ENCODE measurements at places on chromosomes 13 and 19. TPM values are rescaled to one million over a fixed set of nuclear protein-coding genes. Genes with fewer than 3 reads are reported as not detected.

DNA sequence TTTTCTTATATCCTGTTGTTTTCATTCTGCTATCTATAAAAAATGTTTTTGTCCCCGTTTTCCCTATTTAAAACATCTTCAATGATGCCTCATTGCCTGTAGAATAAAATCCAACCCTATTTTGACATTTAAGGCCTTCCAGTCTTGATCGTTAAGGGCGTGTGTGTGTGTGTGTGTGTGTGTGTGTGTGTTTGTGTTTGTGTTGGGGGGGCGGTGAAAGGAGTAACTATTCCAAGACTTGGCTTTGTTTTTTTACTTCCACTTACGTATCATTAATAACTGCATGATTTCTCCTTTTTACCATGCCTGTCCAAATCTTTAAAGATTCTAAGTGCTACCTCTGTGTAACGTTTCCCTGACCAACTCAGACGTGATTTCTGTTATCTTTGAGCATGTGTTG lies 784 bp downstream of the PIBF1 start:
- DNase-seq, result no peak

GRCh38 chr13:40878321-40878720 lies 88.9 kb downstream of the SLC25A15 start:
- no peak for DNase-seq

Gene WDR88
- not detected for total RNA-seq

DNA sequence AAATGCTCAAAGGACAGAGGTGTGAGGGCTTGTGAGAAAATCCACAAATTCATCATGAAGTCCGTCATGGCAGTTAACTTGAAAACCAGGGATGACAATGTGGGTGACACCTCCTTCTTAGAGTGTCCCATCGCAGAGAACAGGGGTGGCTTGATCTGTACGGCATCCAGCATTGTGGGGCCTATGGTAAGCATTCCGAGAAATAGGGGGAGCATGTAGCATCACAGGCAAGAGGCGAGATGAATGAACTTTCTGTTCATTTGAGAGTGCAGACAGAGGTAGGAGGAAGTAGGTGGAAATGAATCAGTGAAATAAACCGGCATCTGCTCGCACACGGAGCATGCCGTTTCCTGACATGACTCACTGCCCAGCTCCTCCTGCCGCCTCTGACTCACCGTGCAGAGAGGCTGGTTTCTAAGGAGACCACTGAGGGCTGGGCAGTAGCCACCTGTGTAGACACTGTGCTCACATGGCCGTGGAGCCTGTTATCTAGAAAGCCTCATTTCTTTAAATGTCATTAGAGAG lies 339.0 kb downstream of the RFC3 start:
- DNase-seq, result no peak

DNA sequence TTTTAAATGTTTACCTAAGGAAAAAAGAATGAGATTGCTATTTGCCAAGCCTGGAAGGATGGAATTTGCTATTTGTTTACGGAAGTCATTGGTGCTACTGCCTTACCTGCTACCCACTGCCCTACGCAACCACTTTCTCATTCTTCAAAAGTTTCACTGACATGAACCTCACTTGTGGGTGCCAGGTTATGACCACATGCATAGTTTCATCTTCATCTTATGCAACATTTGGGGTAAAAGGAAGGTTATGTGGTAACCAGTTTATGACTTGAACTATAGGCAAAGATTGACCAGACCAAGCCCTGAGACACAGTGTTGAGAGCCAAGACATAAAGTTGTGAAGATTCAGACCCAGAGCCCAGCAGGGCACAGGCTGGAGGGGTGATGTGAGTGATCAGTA lies 142.5 kb downstream of the LACC1 start:
- DNase-seq, result no peak

GRCh38 chr13:71493189-71493588 lies 373.8 kb downstream of the DACH1 start:
- no peak for DNase-seq

- no peak for DNase-seq
These were observed 7.7 kb downstream of the N4BP2L2 start for GRCh38 chr13:32530841-32531253.

DNA sequence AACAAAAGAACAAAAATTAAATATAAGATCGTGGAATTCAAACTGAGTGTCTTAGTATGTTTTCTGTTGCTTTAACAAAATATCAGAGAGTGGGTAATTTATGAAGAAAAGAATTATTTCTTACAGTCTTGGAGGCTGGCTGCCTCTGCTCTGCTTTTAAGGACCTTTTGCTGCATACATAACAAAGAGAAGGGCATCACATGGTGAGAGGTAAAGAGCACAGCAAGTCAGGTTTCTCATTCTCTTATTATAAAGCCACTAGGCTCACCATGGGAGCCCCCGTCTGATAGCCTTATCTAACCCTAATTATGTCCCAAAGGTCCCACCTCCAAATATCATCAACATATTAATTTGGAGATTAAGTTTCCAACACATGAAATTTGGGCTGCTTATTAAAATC lies 231.3 kb downstream of the SLITRK6 start:
- DNase-seq, result no peak

Gene OXGR1
- not detected for total RNA-seq

Gene BLOC1S3
- total RNA-seq, result 6.5 TPM

DNA sequence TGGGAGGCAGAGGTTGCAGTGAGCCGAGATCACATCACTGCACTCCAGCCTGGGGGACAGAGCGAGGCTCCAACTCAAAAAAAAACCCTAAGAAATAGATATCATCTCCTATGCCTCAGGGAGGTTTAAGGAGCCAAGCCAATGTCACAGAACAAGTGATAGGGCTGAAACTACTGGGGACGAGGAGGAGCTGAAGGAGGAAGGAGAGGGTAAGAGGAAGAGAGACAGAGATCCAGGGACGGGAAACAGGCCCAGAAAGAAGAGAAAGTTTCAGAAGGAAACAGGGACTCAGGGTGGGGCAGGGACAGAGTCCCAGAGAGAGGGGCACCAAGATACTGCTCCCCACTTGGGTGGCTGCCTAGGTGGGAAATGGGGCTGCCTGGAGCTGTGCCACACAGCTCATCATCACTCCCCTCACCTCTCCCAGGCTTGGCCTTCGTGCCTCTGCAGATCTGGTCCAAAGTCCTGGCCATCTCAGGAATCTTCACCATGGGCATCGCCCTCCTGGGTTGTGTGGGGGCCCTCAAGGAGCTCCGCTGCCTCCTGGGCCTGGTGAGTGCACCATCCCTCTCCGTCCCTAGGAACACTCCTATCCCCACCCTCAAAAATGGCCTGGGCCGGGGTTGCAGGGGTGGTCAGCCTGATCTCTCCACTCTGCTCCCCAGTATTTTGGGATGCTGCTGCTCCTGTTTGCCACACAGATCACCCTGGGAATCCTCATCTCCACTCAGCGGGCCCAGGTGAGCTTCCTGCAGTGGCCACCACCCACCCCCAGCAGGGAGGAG lies 1.5 kb downstream of the CD37 start:
- DNase-seq, result peak; percentile 44

DNA sequence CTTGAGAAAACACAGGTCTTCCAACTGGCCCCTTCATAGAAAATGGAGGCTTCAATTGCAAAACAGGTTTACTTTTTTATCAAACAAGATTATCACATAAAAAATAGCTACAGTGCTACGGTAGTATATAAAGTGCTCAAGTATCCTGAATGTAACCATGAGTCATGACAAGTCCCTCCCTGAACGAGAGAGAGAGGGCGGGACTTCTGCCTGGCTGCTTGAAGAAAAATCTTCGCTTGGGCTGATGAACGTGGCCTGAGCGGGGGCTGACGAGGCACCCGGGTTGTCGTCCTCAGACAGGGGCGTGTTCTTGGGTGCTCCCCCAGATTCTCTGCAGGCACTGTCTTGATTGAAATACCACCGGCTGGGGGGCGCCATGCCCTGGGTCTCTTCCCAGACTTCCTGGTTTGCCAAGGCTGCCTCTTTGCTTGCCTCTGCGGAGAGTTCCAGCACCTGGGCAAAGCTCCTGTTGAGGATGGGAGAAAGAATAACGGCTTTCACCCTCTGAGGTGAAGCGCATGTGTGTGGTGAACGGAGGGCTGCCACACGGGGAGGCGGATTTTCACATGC lies 23.2 kb upstream of the CPAMD8 start:
- no peak for DNase-seq

Gene ZNF699
- 0.93 TPM for total RNA-seq

All from left lobe of liver (tissue), 2 donors.